Epithelial cell of prostate (primary cell): ENCODE measurements at places on chromosomes 2 and 18.

- DNase-seq, result no peak
Observed at GRCh38 chr2:28398101-28398834, 5.6 kb downstream of the FOSL2 start.

GRCh38 chr2:26666671-26667070 is 25.5 kb upstream of the CIB4 start:
- no peak for DNase-seq

DNA sequence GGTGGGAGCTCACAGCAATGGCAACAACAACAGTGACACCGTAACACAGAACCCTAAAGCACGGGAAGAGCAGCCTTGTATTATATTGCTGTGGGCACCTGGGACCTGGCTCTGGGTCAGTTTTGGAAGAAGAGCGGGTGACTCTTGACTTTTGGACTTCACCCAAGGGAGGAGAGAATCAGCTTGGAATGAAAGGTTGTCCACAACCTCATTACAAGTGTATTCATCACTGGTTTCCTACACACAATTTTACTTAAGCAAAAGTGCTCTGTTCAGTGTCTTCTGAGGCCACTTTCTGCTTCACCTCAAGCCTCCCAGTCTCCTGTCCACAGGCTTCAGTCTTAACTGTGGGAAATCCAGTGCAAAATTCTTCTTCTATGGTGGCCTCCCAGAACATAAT is 263.8 kb downstream of the KCNE4 start:
- DNase-seq, result no peak

DNA sequence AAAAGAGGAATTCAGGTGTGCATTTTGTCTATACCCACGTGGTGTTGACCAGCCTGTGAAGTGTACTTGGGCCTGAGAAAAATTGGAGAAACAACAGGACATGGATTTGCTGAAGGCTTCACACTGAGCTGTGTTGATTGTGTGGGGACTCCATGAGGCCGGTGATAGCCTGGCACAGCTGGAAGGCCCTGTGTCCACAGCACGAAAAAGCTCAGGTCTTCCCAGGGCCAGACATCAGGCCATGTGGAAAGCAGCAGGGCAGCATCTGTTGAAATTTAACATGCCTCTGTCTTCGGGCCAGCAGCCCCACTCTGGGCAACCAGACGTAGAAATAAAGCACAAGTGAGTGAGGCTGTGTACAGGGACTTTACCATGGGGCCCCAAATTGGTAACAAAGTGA is 84.1 kb downstream of the HS6ST1 start:
- no peak for DNase-seq

DNA sequence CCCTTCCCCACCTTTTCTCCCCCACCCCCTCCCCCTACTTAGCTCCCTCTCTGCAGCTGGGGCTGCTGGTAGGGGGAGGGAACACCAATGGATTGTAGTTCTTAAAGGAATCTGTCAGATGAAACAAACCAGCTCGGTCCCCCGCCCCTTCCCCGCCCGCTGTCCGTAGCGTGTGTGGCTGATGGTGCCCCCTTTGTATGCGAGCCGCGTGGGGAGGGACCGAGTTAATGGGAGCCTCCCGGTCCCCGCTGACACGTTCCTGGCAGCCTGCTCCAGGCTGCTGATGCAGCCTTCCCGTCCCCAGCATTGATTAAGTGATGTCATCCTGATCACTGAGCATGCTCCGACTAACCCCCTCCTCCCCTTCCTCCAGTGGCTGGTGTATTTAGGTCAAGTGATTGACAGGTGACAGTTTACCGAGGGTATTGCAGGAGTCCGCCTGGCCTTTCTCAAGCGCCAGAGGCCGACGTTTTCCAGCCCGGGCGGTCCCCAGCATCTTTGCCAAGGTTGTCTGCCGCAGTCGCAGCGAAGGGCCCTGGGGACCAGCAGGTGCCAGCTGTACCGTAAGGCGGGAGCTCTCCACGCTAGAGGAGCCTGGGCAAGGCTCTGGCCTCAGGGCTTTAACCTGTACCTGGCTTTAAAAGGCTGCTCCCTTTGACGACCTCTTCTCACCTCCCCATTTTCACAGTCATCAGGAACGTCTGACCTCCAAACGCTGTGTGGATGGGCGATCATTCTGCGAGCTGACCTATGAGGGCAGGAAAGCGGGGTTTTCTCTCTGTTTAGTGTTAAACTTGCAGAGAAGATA is 1.8 kb downstream of the KIF5C start:
- DNase-seq, result no peak

DNA sequence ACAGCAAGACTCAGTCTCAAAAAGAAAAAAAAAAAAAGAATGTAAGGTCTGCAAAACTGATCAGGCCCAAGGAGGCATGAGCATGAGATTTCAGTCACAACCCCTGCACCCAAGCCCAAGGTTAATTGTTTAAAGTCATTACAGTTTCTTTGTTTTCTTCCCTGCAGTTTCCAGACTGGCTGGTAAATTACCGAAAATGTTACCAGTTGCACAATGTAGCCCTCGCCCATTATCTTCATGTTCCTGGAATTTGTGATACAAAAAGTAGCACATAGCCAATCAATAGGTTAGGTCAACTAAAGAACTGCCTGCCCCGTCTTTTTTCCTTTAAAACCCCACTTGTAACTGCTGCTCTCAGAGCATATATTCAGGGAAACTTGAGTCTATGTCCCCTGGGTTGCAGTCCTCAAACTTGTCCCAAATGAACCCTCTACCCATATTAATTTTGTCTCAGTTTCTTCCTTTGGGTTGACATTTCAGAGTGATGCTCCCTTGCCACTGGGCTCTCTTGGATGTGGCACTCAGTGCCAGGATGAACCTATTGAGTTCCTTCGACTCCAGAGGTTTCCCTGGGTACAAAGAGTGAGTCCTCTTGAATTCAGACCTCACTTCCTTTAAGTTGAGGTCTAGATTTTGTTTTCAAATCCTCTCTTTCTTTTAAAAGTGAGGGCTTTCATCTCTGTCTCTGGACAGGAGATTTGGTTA is 216.2 kb upstream of the HS6ST1 start:
- no peak for DNase-seq

- DNase-seq, result no peak
Observed at GRCh38 chr2:55864351-55865084, 59.1 kb downstream of the EFEMP1 start.

DNA sequence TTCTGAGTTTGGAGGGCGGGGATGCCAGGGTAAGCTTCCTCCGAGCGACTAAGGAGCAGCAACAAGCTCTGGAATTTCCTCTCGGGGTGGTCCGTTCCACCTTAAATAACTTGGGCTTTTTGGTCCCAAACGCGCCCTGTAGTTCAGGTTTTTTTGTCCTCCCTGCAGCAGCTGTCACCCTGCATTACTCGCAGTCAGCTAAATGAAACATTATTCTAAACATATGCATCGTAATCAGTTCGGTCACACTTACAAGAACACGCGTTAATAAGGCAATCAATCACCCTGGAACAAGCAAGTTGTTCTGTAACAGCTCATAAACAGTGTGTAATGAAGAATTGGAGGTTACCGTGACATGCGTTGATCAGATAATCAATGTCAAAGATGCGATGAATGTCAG is 8.3 kb downstream of the EVX2 start:
- no peak for DNase-seq

GRCh38 chr2:12008425-12009061 is 262.1 kb downstream of the LPIN1 start:
- DNase-seq, result no peak

DNA sequence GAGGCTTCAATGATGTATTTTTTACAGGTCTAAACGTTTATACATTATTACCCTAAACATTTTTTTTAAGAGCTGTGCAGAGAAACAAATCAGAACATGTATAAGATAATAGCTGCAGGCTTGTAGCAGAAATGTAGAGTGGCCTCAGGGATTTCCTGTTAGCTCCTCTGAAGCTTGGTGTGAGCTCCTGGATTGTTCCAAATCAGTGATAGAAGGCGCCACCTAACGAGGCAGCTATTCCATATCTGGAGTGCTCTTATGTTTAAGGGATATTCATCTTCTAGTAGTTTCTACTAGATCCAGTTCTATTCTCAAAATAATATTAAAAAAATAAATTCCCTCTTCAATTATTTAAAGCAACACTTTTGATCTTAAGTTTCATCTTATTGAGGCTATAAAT is 93.1 kb downstream of the LRP1B start:
- DNase-seq, result no peak

- no peak for DNase-seq
Observed at GRCh38 chr2:77434880-77435279, 87.3 kb downstream of the LRRTM4 start.

DNA sequence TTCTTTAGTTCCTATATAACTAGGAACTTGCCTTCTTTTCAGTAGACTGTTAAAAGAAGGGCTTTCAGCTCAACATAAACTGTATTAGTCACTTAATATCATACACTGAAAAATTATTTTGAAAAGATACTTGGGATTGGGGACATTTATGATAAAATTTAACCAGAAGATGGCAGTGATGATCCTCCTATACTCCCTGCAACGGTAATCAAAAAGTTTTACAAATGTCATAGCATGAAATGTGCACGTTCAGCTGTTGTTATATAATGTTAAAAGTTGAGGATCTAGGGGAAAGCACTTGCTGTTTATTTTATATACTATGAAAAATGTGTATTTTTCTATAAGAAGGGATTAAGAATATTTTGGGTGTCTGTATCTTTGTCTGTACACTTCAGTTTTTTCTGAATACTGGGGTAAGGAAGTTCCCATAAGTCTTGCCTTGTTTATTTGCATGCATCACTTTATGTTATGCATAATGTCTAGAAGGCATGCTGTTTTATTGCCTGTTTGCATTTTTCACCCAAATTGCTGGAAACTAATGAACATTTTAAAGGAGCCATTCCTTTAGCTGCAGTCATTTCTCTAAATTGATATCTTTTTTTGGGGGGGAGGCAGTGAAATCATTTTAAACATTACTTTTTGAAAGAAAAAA is 19.0 kb downstream of the DYNC1I2 start:
- DNase-seq, result no peak

DNA sequence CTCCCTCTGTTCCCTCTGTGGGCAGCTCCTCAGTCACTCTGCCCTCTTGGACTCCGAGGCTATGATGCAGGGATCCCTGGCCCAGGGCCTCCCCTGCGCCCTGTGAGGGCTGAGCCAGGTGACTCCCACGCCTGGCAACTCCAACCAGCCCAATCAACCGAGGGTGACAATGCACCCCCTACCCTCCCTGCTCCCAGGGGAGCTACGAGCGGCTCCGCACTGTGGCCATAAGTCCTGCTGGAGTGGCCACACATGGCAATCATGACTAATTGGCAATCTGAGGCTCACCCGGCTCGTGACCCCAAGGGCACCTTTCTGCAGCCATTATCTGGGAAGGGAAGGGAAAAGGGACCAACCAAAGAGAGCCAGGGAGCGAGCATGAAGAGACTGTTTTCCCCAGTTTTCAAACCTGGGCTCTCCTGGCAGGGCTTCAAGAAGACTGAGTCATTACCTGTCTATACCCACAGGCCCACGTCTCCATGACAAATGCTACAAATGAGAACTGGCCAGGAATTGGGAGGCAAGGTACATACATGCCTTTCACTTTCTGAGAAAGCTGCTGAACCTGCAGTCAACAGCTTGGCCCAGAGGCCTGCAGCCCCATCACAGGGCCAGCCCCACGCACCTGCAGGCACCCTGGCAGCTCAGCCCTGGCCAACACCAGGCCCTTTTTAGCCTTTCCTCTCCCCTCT is 45.1 kb downstream of the RPL31 start:
- peak; percentile 76 for DNase-seq

GRCh38 chr2:201084863-201085262 is 13.1 kb downstream of the NDUFB3 start:
- DNase-seq, result no peak

DNA sequence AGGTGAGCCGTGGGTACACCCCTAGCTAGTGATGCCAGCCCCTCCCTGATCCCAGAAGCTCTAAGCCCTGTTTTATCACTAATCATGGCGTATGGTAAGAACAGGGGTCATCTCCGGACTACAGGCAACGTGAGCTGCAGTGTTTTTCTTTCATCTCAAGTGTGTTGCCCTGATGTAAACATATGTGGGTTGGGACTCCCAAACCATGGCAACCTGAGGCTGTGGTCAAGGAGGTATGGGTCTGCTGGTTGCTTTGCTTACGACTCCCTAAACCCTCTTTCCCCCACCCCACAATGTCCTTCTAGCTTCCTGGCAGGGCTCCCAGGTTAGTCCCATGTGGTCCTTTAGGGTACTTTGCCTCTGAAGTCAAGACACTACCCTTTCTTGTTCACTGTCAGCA is 53.6 kb upstream of the AFF3 start:
- no peak for DNase-seq

DNA sequence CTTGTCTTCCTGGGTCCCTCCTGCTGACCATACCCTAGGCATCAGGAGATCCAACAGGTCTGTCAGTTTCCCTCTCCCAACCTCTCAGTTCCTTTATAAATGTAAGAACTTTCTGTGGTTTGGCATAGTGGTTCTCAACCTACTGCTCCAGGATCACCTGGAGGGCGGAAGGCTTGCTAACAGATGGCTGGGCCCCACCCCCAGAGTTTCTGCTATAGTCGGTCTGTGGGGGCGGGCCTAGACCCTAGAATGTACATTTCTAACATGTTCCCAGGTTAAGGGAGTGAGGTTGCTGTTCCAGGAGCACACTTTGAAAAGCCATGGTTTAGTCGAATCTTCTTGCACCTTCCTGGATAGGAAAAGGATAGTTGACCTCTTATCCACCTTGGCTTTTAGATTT is 37.0 kb downstream of the HK2 start:
- no peak for DNase-seq

DNA sequence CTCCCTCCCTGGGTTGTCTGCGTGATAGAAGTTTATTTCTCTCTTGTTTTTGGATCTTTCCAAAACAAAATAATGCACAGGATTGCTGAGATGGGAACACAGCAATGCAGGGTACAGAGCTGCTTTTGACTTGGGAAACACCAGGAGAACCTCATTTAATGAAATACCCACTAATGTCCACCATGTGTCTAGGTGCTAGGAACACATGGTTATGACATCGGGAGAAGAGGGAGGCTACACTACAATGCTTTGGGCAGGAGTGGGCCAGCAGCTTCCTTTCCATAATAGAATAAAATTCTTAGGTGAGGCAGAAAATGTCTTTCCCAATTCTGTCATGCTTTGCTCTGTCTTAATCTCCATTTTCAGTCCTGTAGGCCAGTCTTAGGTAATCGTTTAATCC is 29.2 kb upstream of the KCNF1 start:
- no peak for DNase-seq

GRCh38 chr18:64017870-64018269 is 48.0 kb downstream of the SERPINB8 start:
- no peak for DNase-seq

- no peak for DNase-seq
Observed at GRCh38 chr18:22345718-22346117, 72.0 kb downstream of the CTAGE1 start.

GRCh38 chr2:81247648-81248047 is 943.1 kb upstream of the LRRTM1 start:
- DNase-seq, result no peak

DNA sequence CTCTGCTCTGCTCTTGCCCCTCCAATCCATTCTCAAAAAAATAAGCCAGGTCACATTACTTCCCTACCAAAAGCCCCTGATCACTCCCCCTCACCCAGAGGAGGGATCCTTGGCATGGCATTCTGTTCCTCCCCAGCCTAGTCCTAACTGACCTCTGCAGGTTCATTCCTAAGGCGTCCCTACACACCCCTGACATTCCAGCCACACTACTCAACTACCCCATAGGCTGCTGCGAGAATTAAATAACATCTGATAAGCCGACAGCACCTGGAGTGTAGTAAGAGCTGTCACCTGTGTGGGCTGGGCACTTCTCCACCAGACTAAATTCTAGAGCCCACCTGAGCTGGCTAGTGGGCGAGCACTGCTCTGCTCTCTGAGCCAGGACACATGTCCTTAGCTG is 44.7 kb upstream of the SLC1A4 start:
- no peak for DNase-seq

- peak; percentile 64 for DNase-seq
Observed at GRCh38 chr2:71216501-71216900, 10.4 kb downstream of the PAIP2B start.
